ENCODE measurements at places on chromosomes 6 and 20.

DNA sequence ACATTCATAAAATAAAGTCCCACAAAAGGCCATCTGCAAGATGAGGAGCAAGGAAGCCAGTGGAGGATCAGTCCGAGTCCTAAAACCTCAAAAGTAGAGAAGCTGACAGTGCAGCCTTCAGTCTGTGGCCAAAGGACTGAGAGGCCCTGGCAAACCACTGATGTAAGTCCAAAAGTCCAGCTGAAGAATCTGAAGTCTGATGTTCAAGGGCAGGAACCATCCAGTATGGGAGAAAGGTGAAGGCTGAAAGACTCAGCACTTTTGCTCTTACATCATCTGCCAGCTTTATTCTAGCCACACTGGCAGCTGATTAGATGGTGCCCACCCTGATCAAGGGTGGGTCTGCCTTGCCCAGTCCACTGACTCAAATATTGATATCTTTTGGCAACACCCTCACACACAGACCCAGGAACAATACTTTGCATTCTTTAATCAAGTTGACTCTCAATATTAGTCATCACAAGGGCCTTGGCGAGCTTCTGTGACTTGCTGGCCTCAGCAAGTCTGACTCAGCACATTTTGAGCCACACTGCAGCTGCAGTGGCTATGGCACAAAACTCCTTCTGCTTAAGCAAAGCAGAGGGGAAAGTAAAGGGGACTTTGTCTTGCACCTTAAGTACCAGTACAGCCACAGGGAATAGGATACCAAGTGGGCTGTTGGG is 1370.3 kb upstream of the CITED2 start:
- DNase-seq = no peak

- DNase-seq = no peak
These were observed 237.8 kb upstream of the PMEPA1 start for GRCh38 chr20:57947421-57948179.

DNA sequence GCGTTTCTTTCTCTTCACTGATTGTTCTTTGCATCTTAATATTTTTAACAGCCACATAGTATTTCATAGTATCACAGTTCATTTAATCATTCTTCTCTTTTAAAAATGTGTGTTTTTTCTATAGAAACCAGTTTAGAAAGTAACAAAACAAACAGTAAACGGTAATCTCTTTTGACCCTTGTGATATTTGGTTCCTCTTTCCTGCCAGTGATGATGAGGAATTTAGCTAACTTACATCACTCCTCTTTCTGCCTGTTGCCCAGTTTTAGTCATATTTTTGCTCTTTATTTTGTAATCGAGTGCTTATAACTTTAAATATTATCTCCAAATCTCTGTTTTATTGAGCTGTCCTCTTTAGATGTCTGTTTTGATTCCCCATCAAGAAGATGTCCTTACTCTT is 38.1 kb upstream of the ZBTB24 start:
- no peak for DNase-seq

- no peak for DNase-seq
These were observed 162.7 kb downstream of the MTHFD1L start for GRCh38 chr6:151027936-151028838.

GRCh38 chr6:90266905-90267621 is 29.6 kb downstream of the BACH2 start:
- no peak for DNase-seq

- DNase-seq = no peak
These were observed 677.7 kb upstream of the NRSN1 start for GRCh38 chr6:23448281-23448680.

DNA sequence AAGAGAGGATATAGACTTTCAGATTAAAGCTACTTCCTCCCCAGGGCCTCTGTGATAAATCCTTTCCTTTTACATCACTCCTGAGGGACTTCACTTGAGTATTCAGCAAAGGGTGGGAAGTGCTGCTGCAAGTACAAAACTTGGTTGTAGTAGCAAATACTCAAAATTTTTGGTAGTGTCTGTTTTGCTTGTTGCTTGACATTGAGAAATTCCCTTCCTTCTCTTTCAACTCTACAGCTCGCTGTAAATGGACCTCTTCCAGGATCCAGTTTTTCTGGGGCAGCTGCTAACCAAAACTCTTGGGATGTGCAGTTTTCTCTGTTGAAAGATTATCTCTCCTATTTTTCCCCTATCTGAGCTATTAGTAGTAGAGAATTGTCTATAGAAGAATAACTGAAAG is 472.0 kb downstream of the CD109 start:
- DNase-seq = no peak

GRCh38 chr6:145225500-145225899 is 509.8 kb downstream of the EPM2A start:
- DNase-seq = no peak

- DNase-seq = no peak
These were observed 771 bp downstream of the ARFRP1 start for GRCh38 chr20:63706852-63707557.

DNA sequence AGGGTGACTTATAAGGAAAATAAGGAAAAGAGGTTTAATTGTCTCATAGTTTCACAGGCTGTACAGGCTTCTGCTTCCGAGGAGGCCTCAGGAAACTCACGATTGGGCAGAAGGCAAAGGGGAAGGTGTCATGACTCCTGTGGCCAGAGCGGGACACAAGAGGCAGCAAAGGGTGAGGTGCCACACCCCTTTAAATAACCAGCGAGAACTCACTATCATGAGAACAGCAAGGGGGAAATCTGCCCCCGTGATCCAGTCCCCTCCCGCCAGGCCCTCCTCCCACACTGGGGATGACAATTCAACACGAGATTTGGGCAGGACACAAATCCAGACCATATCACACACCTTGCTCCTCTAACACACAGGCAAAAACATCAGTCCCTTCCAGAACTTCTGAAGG is 254.0 kb downstream of the DLL1 start:
- no peak for DNase-seq

- no peak for DNase-seq
These were observed 69.7 kb downstream of the NUDT3 start for GRCh38 chr6:34322732-34323131.

DNA sequence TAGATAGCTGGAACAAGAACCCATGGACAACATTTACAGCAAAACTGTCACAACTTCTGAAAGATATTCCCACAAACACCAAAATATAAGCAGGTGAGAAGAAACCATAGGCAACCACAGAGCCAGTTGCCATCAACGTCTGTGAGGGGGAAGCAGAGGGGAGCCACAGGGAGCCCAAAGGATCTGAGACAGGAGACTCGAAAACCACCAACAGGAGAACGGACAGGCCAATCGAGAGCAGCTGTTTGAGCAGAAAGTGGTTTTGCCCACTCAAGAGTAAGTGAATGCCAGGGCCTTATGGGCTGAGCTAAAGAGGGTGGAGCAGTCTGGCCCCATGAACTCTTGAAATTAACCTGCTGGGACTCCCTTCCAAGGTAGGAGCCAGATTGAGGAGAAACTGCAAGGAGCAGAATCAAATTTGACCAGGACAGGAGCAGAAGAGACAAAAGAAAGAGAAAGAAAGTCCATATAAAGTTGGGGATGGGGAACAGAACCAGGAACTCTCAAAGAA is 195.4 kb downstream of the ANKRD60 start:
- no peak for DNase-seq

DNA sequence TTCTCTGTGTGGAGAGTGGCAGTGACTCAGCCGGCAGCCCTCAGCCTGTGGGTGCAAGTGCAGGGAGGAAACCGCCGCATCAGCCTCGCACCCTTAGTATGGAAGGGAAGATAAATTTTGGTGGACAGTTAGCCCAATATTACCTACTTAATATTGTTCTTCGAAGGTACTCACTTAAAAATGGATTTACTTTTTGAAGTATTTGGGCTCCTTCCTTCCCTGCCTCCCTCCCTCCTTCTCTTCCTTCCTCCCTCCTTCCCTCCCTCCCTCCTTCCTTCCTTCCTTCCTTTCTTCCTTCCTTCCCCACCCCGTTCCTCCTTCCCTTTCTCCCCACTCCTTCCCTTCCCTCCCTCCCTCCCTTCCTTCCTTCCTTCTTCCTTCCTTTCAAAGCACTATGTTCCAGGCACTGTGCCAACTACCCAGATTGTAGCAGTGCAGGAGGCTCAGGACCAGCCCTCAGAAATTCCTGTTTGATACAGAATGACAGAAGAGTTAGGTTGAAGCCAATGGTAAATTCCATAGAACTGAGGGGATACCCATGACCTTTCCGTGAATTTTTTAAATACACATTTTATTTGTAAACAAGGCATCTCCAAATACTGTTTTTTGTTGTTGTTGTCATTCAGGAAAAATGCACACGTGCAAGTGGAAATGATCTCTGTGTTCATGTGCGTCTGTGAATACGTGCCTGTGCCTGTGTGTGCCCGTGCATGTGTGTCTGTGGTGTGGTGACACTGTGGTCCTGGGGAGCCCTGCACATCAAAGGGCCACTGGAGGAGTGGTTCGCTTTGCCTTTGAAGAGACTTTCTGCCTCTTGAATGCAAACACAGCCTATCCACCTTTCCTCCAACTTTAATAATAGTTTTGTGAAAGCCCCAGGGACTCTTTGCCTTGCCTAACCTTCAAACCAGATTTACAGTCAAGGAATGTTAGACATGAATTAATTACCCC is 141.7 kb downstream of the EDN3 start:
- no peak for DNase-seq

GRCh38 chr6:90024633-90025032 is 130.4 kb downstream of the GJA10 start:
- DNase-seq = no peak

GRCh38 chr6:34243901-34244884 is 4.6 kb downstream of the SMIM29 start:
- peak; percentile 57 for DNase-seq

DNA sequence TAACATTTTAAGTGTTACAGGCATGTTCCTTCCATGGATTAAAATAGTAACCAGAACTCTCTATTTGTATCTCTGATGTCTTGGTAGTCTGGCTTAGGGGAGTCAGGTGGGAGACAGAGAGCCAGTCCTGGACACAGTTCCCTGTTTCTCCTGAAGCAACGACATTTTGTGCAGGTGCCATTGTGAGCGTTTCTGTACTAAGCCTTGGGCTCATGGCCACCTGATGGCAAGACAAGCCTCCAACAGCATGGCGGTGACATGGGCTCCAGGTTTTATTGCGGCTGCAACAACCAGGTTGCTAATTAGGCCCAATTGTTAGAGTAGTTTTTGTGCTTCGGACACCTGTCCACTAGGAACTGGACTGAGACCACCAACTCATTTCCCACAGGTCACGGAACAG is 105.3 kb downstream of the PRDM13 start:
- no peak for DNase-seq

DNA sequence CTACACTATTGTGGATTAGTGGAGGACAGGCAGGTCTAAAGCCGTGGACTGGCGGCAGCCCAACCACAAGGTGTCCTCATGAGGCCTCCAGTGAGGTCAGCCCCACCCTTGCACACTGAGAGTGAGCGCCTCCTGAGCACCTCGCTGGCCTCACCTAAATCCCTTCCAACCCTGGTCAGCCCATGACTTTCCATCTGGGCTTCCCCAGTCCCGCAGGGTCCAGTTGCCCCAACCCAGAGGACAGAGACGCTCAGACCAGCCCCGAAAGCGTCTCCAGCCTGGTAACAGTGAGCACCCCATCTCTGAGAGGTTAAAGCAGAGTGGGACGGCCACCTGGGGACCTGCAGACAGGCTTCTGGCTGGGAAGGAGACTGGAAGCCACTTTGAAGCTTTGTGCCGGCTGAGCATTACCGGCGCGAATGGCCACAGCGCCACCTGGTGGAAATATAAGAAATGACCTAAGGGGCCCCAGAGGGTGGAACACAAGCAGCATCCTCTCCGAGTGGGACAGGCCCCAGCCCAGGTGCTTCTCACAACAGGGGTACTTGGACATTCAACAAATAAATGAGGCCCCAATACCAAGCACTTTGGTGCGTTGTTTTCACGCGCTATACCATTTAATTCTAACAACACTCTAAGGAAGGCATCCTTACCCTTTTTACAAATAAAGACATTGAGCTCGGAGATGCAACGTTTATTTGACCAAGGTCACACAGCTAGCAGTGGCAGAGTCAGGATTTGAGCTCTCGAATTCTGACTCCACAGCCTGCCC is 65.7 kb upstream of the TOP1 start:
- DNase-seq = peak; percentile 27

DNA sequence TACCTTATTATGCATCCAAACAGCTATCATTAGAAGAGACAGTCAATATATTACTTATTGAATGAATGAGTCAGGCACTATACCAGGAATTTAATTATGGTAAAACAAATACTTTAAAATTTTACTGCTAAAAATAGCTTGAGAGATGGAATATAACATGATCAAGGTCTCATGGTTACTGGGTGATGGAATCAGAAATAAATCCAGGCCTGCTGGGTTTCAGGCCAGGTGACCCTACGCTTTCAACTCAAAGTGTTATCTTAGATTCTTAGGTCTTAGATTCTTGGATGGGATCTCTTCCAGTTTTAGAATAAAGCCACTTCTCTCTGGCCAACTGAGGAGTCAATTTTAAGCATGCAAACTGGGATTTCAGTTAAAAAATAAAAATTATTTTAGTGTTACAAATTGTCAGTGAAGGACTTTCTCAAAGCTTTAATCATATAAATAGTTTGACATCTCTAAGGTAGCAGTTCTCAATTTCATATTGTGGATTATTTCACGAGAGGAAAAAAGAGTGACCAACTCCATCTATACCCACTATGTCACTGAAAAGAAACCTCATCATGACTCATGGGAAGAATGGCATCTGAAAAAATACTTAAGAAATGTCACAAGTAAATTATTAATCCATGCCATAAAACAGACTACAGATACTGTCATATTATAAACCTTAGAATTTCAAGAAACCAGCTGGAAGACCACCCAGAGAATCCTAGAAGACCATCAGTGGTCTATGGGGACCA is 283.4 kb upstream of the RUNX2 start:
- no peak for DNase-seq

GRCh38 chr6:33082702-33083101 is 6.9 kb downstream of the HLA-DPB1 start:
- DNase-seq = no peak

GRCh38 chr6:166439366-166440091 is 56.8 kb upstream of the MPC1 start:
- DNase-seq = no peak

DNA sequence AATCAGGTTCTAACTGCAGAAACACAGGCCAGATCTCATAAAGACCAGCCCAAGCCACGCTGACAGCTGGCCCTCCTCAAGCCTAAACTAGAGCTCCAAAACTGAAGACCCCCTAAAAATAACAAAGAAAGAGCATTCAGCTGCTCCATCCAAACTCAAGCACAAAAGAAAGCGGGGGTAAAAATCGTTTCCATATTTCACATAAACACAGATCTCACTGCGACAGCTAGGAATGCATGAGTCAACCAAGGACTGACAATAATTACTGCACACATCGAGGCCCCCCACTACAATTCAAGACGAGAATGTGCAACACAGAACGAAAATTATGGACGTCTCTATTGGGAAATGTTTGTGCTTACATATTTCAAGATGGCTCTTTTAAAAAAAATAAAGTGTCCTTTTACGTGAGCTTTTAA is 31.1 kb downstream of the CNKSR3 start:
- DNase-seq = no peak

- DNase-seq = no peak
These were observed 26.8 kb downstream of the ERGIC3 start for GRCh38 chr20:35568645-35569044.

GRCh38 chr6:157946865-157947532 is 34.7 kb upstream of the SYNJ2 start:
- no peak for DNase-seq

GRCh38 chr6:148147463-148147830 is 195.2 kb upstream of the SASH1 start:
- no peak for DNase-seq
